Lower lobe of right lung (tissue), 2 donors: ENCODE measurements at places on chromosomes 2 and 18. TPM values are rescaled to one million over a fixed set of nuclear protein-coding genes. Genes with fewer than 3 reads are reported as not detected.
A peak's percentile ranks its signal among the peaks of the same experiment; 100 is the strongest.

- DNase-seq = peak; percentile 77
- no peak overlapping the region for H3K27ac ChIP-seq
- H3K27me3 ChIP-seq = no peaks in the 10 kb centered on the region
- H3K4me3 ChIP-seq = no peak overlapping the region
- H3K4me1 ChIP-seq = peaks cover 16% of the 10 kb centered on the region
These were observed 1.5 kb upstream of the KLHL30 start for GRCh38 chr2:238136820-238137537.

GRCh38 chr2:207863345-207863744, 93.6 kb upstream of the FZD5 start:
- H3K36me3 ChIP-seq = peaks cover 3% of the 10 kb centered on the region
- H3K27me3 ChIP-seq = no peaks in the 10 kb centered on the region
- H3K27ac ChIP-seq = no peak overlapping the region
- DNase-seq = no peak
- H3K4me3 ChIP-seq = no peak overlapping the region

GRCh38 chr18:49645841-49646351, 84.0 kb downstream of the LIPG start:
- H3K4me1 ChIP-seq = peaks cover 8% of the 10 kb centered on the region
- no peaks in the 10 kb centered on the region for H3K27me3 ChIP-seq
- DNase-seq = no peak
- no peaks in the 10 kb centered on the region for H3K36me3 ChIP-seq

UGT1A9 gene
- total RNA-seq = not detected
